Panc1 (cell line): ENCODE measurements at places on chromosomes 2 and 18. TPM values are rescaled to one million over a fixed set of nuclear protein-coding genes. Genes with fewer than 3 reads are reported as not detected.

Gene DTNB
- total RNA-seq, result 37.8 TPM

Gene ACVR1C
- not detected for total RNA-seq

Gene EML6
- 6.3 TPM for total RNA-seq

Gene KCNIP3
- total RNA-seq, result 17.5 TPM

Gene KLHL14
- 6.7 TPM for total RNA-seq

Gene RAB6C
- total RNA-seq, result 0.13 TPM

DNA sequence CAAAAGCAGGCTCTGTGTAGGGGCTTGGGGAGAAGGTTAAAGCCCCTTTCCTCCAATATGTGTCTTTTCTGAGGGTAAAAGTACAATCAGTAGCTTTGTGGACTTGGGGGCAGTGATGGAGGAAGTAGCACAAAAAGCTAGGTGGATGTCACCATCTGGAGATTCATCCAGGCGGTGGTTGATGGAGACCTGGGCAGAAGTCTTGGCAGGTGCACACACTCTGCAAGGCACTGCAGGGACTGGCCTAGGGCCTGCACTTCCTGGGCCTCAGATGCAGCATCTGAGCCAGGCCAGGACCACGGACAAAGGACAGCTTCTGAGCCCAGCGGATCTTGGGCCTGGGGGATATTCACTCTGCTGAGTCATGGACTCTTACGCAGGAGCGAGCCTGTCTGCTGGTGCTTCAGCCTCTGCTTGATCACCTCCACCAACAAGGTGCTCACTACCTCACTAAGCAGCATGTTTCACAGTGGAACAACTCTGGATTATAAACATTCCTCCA is 391.1 kb downstream of the TNS1 start:
- DNase-seq, result no peak
- H3K36me3 ChIP-seq, result no peaks in the 10 kb centered on the region
- H3K27ac ChIP-seq, result no peak overlapping the region
- no peaks in the 10 kb centered on the region for H3K4me1 ChIP-seq
- H3K27me3 ChIP-seq, result no peaks in the 10 kb centered on the region
- H3K4me3 ChIP-seq, result no peak overlapping the region

- no peaks in the 10 kb centered on the region for H3K4me1 ChIP-seq
- no peak overlapping the region for H3K27ac ChIP-seq
- no peak overlapping the region for H3K4me3 ChIP-seq
- no peak for DNase-seq
Measured at GRCh38 chr18:51006948-51007789, 22.8 kb upstream of the SMAD4 start.

GRCh38 chr2:11344956-11345677 is 681 bp upstream of the ROCK2 start:
- H3K27me3 ChIP-seq, result no peaks in the 10 kb centered on the region
- H3K36me3 ChIP-seq, result no peaks in the 10 kb centered on the region
- peaks cover 32% of the 10 kb centered on the region for H3K4me1 ChIP-seq
- H3K4me3 ChIP-seq, result peak overlapping the region; percentile 90
- peak overlapping the region; percentile 93 for H3K27ac ChIP-seq

DNA sequence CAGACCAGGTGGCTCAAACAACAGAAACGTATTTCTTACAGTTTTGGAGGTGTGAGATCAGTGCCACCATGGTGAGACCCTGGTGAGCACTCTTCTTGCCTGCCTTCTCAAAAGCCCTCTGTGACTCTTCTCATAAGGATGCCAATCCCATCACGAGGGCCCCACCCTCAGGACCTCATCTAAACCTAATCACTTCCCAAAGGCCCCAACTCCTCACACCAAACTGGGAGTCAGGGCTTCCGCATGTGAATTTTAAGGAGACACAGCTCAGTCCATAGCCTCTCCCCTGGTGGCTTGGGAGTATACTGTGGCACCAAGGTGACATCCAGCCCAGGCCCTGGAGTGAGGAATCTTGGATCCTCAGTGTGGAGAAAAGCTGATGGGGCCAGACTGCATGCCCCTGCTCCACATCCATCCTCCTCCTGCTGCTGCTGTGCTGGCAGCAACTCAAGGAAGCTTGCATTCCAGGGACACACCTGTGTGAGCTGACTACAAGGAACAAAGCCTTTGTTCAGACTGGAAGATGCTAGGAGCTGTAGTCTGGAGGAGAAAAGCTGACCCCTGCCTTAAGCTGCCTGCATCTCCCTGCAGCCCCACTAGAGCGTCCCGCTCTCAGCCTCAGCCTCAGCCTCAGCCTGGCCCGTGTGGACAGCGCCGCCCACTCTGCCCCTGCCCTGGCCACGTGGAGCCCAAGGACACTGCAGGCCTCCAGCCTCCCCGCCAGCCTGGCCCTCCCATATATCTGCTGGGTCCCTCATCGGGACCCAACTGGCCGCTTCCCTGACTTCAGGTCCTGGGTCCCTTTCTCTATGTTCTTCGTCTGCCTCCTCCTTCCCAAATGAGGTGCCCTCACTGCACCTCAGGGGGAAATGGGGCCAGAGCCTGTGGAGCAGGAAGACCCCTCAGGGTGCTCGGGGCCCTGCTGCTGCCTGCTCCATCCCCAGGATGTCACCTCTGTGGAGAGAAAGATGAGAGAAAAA is 87.8 kb upstream of the RAB6C start:
- peaks cover 4% of the 10 kb centered on the region; the same call in 1 of the 2 replicates for H3K27me3 ChIP-seq
- H3K36me3 ChIP-seq, result no peaks in the 10 kb centered on the region
- no peak overlapping the region for H3K4me3 ChIP-seq
- DNase-seq, result no peak

DNA sequence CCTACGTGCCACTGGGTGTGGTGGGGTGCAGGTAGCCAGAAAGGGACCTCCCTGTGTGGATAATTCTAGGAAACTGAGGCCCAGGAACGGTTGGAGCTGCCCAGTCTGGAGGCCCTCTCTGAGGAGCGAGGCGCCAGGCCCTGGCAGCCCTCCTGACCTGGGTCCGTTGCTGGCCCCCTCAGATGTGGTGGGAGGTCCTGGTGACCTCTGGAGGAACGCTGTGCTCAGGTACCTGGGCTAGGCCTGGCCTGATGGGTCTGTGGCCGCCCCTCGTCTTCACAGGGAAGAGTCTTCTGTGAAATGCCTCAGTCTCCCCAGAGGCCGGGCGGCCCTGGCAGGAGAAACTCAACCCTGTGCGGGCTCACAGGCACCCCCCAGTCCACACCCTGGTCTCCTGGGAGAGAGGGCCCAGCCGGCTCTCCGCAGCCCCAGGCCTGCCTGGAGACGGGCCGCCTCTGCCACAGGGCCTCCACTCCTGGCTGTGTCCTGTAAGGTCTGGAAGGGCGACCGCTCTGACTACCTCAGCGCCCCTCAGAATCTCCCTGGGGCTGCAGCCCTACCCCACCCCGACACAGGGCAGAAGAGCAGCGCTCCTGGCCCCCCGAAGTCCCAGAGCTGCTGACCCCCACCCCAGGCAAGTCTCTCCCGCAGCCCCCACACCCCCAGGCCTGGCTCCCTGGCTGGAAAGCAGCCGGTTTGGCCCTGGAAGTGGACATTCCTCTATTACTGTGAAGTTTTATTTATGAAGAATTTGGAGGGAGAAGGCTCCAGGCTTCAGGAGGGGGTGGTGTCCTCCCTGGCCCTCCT is 3.7 kb downstream of the B3GNT7 start:
- peaks cover 69% of the 10 kb centered on the region for H3K4me1 ChIP-seq
- no peaks in the 10 kb centered on the region for H3K36me3 ChIP-seq
- no peak for DNase-seq
- 0 out of 2 replicates have a peak overlapping the region, but pooled peaks have one; percentile 2 for H3K4me3 ChIP-seq
- H3K27ac ChIP-seq, result peak overlapping the region; percentile 90

DNA sequence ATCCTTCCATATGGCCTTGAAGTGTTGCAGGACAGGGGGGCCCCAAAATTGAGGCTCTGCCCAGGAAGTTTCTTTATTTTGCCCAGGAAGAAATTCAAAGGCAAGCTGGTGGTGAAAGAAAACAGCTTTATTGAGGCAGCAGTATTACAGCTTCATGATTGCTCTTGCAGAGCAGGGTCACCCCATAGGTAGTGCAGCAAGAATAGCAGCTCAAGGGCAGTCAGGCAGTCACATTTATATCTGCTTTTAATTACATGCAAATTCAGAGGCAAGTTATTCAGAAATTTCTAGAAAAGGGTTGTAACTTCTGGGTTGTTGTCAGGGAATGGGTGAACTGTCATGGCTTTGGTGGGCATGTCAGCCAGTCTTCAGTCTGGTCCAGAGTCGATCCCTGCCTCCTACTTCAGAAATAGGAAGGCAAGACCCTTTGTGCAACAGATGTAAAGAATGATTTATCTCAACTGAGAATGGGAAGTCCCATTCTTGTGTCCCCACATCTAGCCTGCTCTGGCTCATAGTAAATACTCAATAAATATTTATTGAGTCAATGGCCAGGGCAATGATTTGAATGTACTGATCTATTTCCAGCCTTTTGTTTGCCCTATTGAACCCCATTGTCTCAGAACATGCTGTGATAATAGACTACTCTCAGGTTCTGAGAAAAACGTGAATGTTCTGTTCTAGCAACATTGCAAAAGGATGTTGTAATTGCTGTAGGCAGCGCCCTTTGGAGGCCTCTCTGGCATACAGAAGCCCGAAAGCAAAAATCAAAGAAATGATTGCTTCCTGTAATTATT is 129.8 kb downstream of the MYO3B start:
- no peaks in the 10 kb centered on the region for H3K36me3 ChIP-seq
- no peak overlapping the region for H3K4me3 ChIP-seq
- H3K27me3 ChIP-seq, result no peaks in the 10 kb centered on the region

- no peaks in the 10 kb centered on the region for H3K36me3 ChIP-seq
- no peak for DNase-seq
- H3K4me1 ChIP-seq, result no peaks in the 10 kb centered on the region
- H3K4me3 ChIP-seq, result no peak overlapping the region
- no peak overlapping the region for H3K27ac ChIP-seq
Measured at GRCh38 chr18:45764000-45764686, 40.2 kb downstream of the SLC14A1 start.

DNA sequence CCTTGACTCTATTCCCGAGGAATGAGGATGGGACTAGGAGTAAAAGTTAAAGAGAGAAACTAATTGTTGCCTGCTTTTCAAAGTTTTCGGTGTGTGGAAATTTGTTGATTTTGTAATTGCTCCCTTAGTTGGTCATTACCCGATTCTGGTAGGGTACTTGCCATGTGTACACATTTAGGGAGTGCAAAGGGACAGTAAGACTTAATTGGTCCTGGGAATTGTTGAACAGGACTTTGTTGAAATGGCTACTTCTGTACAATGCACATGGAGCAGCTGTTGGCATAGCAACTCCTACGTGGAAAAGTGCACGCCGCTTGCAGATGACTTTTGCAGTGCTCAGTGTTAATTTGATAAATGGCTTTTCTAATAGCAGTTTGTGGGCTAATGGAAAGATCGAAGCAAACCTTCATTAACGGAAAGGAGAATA is 22.9 kb downstream of the EPAS1 start:
- H3K4me3 ChIP-seq, result no peak overlapping the region
- H3K27me3 ChIP-seq, result no peaks in the 10 kb centered on the region
- peak overlapping the region; percentile 57; the same call in 1 of the 2 replicates for H3K27ac ChIP-seq
- peaks cover 71% of the 10 kb centered on the region for H3K4me1 ChIP-seq

- no peaks in the 10 kb centered on the region for H3K27me3 ChIP-seq
- H3K4me1 ChIP-seq, result no peaks in the 10 kb centered on the region
- DNase-seq, result no peak
Measured at GRCh38 chr2:174833737-174834136, 69.5 kb upstream of the CHRNA1 start.

GRCh38 chr2:223692191-223692947 is 90.2 kb upstream of the SCG2 start:
- H3K4me1 ChIP-seq, result no peaks in the 10 kb centered on the region; the same call in 1 of the 2 replicates
- H3K27me3 ChIP-seq, result no peaks in the 10 kb centered on the region
- H3K4me3 ChIP-seq, result no peak overlapping the region
- DNase-seq, result no peak
- H3K27ac ChIP-seq, result no peak overlapping the region

DNA sequence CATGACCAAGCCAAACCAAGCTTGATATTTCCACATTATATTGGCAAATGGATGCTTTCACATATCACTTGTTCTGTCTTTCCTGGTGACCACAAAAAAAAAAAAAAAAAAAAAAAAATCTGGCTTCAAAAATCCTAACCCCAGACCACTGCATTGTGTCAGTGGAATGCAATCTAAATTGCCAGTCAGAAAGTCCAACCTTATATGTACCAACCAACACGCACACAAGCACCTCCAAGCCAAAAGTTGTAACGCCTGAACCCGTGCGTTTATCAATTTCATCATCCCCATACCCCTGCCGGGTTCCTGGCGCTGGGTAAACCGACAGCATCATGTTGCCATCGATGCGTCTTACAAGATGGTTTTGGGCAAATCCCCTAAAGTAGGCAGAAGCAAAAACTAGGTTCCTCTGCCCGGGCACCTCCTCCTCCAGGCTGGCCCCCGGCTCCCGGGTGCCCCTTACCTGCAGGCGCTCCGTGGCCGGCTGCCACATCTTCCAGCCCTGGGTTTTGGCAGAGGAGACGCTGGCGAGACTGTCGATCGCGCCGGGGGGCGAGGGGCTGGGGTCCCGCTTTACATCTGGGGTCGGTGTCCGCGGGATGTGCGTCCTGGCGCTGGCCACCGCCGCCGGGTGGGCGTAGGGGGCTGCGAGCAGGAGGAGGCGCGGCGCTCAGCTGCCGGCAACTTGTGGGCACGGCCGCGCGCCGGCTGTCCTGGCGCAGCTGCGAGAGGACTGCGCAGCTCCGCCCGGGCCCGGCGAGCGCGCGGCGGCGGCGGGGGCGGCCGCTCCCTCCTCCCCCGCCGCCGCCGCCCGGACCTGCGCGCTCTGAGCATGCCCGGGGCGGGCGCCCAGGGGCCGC is at the start of gene PID1:
PID1 (minus strand) TSS at position 737 of the 860 bp plus-strand sequence; CDS start at position 493, 244 bp downstream.
- peak within 1 kb of the TSS; percentile 67 for H3K4me3 ChIP-seq
- 0 out of 2 replicates have a peak within 1 kb of the TSS, but pooled peaks have one; percentile 44 for H3K27ac ChIP-seq
- H3K36me3 ChIP-seq, result no peaks in the 10 kb centered on the region

DNA sequence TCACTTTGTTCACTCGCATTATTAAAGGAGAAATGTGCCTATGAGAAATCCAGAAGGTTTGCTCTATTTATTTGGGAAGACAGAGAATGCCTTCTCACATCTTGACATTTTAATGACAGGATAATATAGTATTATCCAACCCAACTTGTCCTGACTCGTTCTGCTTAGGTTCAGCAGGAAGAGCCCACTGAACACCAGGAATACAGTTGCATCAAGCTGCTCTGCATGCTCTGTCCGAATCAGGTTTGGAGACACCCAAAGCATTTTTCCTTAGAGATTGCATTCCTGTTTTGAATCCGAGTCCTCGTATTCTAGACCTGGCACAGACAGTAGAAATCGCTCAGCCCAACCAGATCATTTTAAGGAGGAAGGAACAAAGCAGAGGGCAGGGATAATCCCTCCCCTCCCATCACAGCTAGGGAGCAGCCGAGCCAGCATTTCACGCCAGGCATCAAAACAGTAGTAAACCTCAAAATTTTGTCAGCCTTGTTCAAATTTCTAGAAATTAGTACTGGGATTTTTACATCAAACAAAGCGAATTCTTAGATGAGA is 837.4 kb upstream of the ID2 start:
- no peaks in the 10 kb centered on the region for H3K36me3 ChIP-seq
- no peaks in the 10 kb centered on the region for H3K4me1 ChIP-seq
- no peak overlapping the region for H3K4me3 ChIP-seq
- H3K27me3 ChIP-seq, result no peaks in the 10 kb centered on the region
- no peak for DNase-seq

- H3K4me1 ChIP-seq, result no peaks in the 10 kb centered on the region
- H3K36me3 ChIP-seq, result no peaks in the 10 kb centered on the region
- no peak for DNase-seq
- no peak overlapping the region for H3K27ac ChIP-seq
- no peak overlapping the region for H3K4me3 ChIP-seq
- no peaks in the 10 kb centered on the region for H3K27me3 ChIP-seq
Measured at GRCh38 chr18:51279367-51279984, 82.0 kb upstream of the MEX3C start.

GRCh38 chr2:65835975-65836549 is 403.7 kb upstream of the SPRED2 start:
- no peaks in the 10 kb centered on the region for H3K27me3 ChIP-seq
- no peaks in the 10 kb centered on the region for H3K36me3 ChIP-seq
- H3K27ac ChIP-seq, result no peak overlapping the region
- no peak for DNase-seq
